ENCODE measurements at places on chromosomes 3 and 15. TPM values are rescaled to one million over a fixed set of nuclear protein-coding genes. Genes with fewer than 3 reads are reported as not detected.

The NOX5 gene
- total RNA-seq, result 1.1 TPM

The ABI3BP gene
- total RNA-seq, result 21.9 TPM

The RAB6B gene
- 0.62 TPM for total RNA-seq

The CHDH gene
- total RNA-seq, result 0.07 TPM

The COX5A gene
- 144 TPM for total RNA-seq

The STRIT1 gene
- total RNA-seq, result not detected

The ZCWPW2 gene
- 0.59 TPM for total RNA-seq

The ARHGEF26 gene
- 4.1 TPM for total RNA-seq

The CRABP1 gene
- not detected for total RNA-seq

The IQCH gene
- total RNA-seq, result 4.3 TPM

The TMEM207 gene
- total RNA-seq, result not detected

The TRIM71 gene
- total RNA-seq, result not detected

The TRPM1 gene
- 0.02 TPM for total RNA-seq

The ZKSCAN7 gene
- total RNA-seq, result 1.9 TPM

GRCh38 chr3:4334548-4334947 is 31.4 kb downstream of the SETMAR start:
- no peak for DNase-seq

GRCh38 chr3:10506696-10507095 is 1.3 kb upstream of the ATP2B2 start:
- DNase-seq, result no peak

DNA sequence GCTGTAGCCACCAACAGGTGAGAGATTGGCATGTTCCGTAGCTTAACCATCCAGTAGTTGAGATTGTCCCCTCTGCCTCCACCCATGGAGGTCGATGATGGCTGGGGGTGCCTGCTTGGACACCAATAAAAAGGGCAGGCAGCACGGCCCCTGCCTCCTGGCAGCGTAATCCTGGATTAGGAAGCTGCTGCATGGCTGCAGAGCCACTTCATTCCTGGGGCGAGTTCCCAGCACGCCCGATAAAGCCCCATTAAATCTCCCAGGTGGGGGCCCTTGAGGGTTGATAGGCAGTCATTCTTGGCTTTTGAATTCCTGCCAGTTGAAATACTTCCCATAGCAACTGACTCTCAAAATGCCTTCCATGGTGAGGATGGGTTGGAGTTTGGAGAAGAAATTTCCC is 67.8 kb downstream of the PLXNA1 start:
- DNase-seq, result no peak

DNA sequence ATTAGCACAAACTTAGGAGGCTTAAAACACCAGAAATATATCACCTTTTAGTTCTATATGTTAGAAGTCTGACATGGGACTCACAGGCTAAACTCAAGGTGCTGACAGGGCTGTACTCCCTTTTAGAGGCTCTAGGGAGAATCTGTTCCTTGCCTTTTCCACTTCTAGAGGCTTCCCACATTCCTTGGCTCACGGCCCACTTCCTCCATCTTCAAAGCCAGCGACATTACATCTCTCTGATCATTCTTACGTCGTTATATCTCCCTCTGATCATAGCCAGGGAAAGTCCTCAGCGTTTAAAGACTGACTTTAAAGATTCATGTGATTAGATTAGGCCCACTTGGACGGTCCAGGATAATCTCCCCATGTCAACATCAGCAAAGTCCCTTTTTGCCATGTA is 166.3 kb downstream of the GREM1 start:
- DNase-seq, result no peak

DNA sequence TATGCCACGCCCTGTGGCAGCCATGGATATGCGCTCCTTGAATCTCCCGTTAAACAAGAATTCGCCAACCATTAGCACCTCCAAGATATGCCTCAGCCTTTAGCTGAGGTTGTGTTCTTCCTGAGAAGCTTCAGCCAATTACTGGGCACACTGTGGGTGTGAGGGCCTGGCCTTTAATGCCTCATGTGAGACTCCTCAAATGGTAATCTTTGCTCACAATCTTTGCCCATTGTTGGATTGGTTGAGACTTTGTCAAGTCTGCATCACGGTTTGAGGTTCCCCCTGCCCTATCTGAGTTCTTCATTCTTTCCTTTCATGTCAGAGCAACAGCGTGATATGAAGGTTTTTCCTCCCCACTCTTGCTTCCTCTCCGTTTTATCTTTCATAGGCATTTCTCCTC is 108.1 kb upstream of the CCDC54 start:
- DNase-seq, result no peak

- DNase-seq, result no peak
Measured at GRCh38 chr3:173957646-173958045, 560.1 kb downstream of the NLGN1 start.

GRCh38 chr3:45021524-45022297 is 4.4 kb upstream of the CLEC3B start:
- no peak for DNase-seq

DNA sequence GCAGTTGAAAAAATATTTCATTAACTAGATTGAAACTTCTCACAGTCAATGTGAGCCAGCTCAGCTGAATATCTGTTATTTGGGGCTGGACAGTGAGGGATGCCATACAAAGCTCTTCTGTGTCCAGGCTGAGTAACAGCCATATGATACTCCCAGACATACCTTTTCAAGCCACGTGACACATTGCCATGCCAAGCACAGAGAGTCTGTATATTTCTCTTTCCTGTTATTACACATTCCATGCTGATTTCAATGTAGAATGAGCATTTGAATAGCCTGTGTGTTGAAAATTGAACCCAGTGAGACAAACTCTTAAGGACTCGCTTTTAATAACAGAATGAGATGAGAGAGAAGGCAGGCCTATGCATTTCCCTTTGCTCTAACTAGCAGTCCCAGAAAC is 334.7 kb upstream of the RASGRP1 start:
- DNase-seq, result no peak

- peak; percentile 29 for DNase-seq
Measured at GRCh38 chr15:100771746-100772145, 107.9 kb upstream of the ALDH1A3 start.

DNA sequence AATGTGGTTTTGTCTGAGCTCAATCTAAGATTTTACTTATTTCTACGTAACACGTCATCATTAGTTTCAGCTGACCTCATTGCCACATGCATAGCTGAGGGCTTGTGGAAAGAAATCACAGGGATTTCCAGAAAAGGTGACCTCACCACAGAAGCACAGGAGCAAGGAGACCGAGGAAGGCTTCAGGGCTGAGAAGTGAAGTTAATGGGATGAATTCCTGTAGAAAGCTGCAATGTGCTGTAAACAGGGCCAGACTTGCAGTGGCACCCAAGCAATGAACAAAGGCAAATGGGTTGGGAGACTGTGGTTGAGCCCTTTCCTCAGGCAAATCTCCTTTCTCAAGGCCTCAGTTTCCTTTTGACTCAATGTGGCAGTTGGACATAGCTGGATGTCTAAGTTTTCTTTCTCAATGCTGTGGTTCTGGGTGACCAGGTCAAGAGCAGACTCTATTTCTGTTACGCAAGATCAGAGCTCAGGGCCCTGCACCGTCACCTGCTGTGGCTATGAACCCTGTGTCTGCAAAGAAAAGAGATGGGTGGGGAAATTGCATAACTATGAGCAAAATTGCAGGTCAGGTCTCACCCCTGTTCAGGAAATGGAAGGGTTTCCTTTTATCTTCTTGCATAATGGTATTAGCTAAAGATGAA is 252.2 kb upstream of the TBL1XR1 start:
- DNase-seq, result peak; percentile 99

- no peak for DNase-seq
Measured at GRCh38 chr3:45781841-45782240, 14.5 kb downstream of the SLC6A20 start.

DNA sequence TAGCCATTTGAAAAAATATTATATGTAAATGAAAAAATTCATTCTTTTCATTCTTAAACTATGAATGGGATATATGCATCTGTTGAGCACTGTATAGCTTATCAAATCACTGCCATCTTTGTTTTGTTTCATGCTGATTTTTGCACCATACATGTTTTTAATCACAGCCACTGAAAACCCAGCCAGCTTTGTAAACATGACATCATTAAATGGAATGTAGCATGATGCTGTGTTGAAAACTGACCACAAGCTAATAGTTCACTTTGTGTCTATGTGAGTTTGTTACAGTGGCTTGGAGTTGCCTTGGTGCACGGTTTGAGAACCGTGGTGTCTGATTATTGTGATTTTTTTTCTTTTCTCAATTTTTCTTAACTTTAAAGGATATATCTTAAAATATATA is 75.7 kb downstream of the GMPS start:
- DNase-seq, result peak; percentile 80

DNA sequence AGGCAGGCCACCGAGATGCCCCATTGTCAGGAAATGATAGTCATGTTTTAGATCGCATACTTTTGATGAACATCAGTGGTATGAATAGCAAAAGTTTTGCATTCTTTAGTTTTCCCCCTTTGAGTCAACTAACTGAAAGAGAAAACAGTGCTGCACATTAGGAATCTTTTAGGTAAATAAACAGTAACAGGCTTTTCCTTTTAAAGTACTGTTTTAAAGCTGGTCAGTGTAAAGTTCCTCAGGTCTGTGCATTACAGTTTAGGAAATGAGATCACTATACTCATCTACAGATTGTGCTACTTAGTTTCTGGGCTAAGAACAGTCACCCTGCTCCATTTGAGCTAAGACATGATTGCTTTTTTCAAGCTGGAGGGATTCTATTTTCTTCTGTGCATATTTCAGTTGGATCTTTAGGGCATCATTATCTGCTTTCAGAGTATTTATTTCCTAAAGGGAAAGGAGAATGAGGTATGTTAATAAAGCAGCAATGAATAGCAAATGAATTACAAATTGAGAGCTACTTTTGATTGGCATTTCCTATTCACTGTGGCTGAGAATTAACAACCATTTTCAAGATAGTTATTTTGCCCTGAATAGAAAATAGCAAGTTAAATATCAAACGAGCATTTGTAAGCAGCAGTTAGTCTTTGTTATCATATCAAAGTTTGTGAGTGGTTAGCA is 36.5 kb downstream of the FAM98B start:
- peak; percentile 31 for DNase-seq

GRCh38 chr15:68298336-68298735 is 20.8 kb downstream of the FEM1B start:
- no peak for DNase-seq

DNA sequence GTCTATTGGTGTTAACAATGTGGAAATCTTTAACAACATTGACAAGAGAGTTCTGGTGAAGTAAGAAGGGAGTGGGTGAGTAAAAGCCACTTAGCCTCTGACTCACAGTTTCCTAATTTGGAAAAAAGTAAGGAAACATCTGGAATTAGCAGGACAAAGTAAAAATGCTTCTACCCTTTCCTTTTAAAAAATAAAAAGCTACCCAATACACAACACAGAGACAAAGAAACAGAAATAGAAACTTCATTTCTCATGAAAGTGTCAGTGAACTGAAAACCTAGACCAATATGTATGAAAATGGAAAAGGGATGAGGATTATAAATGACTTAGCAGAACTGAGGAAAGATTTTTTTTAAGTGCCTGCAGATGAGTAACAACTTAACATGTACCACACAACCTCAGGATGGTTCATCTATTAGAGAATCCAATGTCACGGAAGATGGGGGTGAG is 65.4 kb downstream of the SSR3 start:
- DNase-seq, result peak; percentile 32

All from M059J (cell line).